ENCODE measurements at places on chromosomes 5 and 9.
A peak's percentile ranks its signal among the peaks of the same experiment; 100 is the strongest.

- no peak for DNase-seq
Observed at GRCh38 chr5:161277011-161277410, 269.5 kb downstream of the GABRB2 start.

DNA sequence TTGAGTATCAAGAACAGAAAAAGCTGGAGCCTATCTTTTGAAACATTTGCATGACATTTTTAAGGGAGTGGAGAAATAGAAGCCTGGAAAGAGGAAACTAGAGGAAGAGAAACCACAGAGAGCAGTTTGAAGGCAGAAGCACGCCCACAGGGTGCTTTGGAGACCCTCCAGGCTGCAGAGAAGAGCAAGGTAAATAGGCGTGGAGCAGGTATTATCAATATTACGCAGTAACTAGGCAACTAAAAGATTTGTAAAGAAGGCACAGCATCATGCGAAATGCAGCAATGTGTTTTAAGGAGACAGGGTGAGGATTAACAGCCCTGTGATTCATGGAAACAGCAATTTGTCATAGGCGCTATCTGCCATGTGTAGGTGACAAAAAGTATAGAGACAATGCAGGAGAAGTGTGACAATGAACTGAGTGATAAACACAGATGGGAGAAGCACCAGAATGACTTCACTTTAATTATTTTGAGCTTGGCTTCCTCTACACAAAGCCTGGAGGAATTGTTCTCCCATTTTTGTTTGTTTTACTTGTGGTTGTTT, 281.2 kb downstream of the BRINP1 start:
- DNase-seq, result peak; percentile 95

GRCh38 chr9:83034026-83034425, 28.9 kb downstream of the RASEF start:
- no peak for DNase-seq

- peak; percentile 46 for DNase-seq
Observed at GRCh38 chr5:159341906-159342310, 11.6 kb upstream of the IL12B start.

DNA sequence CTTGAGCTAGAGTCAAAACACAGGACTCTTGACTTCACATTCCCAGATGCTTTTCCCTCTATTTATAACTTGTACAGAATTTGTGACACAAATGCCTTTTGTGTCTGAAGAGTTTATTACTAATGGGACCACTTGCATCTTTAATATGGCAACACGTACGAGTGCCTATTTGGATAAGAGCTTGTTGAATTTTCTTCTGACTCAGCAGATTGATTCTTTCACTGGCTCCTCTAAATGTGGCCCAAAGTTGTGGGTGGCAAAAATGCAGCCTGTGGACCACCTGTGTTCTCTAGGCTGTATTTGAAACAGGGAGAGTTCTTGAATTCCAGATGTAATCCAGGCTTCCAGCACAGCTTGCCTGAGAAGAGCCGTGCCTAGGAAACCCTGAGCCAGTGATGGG, 34.1 kb upstream of the ERCC6L2 start:
- no peak for DNase-seq

Measured in DMS153 (cell line).